ENCODE measurements at places on chromosomes 7 and 10. TPM values are rescaled to one million over a fixed set of nuclear protein-coding genes. Genes with fewer than 3 reads are reported as not detected.
A peak's percentile ranks its signal among the peaks of the same experiment; 100 is the strongest.

The LRRC61 gene
- total RNA-seq = 9.4 TPM

The CCDC146 gene
- total RNA-seq = 25.1 TPM

The LIPN gene
- total RNA-seq = 0.55 TPM

The CCNJ gene
- total RNA-seq = 6.7 TPM

The ZNF282 gene
- total RNA-seq = 24.5 TPM

- no peaks in the 10 kb centered on the region for H3K4me1 ChIP-seq
- no peaks in the 10 kb centered on the region for H3K27me3 ChIP-seq
- no peak overlapping the region for H3K4me3 ChIP-seq
Observed at GRCh38 chr10:67657775-67658174, 38.2 kb downstream of the CTNNA3 start.

DNA sequence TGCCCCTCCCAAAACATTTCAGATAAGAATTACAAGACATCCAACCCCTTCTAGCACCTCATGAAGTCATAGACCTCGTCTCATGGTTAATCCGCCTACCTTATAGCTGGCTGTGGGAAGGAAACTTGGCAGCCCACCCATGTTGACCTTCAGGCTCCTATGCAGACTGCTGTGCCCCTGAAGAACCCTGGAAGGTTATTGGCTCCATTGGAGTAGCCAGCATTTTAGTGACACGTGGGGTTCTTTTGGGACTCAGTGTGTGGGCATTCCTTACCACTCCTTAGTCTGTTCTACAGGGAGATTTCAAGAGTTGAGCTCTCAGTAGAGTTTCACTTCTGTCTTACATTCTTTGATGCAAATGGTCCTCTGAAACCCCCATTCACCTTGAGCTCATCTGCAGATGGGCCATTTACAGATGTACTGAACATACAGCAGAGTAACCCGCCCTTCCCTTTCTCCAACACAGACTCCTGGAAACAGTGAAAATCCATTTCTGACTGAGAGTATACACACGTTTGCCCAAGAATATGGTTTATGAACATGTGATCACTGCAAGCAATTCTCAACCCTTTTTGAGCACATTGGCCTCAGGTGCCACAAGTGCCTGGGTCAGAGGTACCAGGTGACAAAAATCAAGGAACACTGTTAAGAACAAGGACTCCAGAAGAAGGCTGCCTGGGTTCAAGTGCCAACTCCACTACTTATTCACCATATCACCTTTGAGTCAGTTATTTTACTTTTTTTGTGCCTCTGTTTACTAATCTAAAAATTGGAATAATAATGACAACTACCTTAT lies 54.0 kb upstream of the HECW1 start:
- no peak overlapping the region for H3K4me3 ChIP-seq
- H3K27ac ChIP-seq = no peak overlapping the region
- no peak for DNase-seq
- H3K36me3 ChIP-seq = no peaks in the 10 kb centered on the region
- H3K27me3 ChIP-seq = no peaks in the 10 kb centered on the region

GRCh38 chr7:139526578-139527544 lies 3.4 kb downstream of the CLEC2L start:
- no peaks in the 10 kb centered on the region for H3K36me3 ChIP-seq
- peaks cover 8% of the 10 kb centered on the region for H3K27me3 ChIP-seq
- DNase-seq = no peak

GRCh38 chr10:121325490-121326231 lies 272.6 kb downstream of the FGFR2 start:
- DNase-seq = no peak
- H3K27me3 ChIP-seq = no peaks in the 10 kb centered on the region
- no peak overlapping the region for H3K27ac ChIP-seq
- H3K4me3 ChIP-seq = no peak overlapping the region

DNA sequence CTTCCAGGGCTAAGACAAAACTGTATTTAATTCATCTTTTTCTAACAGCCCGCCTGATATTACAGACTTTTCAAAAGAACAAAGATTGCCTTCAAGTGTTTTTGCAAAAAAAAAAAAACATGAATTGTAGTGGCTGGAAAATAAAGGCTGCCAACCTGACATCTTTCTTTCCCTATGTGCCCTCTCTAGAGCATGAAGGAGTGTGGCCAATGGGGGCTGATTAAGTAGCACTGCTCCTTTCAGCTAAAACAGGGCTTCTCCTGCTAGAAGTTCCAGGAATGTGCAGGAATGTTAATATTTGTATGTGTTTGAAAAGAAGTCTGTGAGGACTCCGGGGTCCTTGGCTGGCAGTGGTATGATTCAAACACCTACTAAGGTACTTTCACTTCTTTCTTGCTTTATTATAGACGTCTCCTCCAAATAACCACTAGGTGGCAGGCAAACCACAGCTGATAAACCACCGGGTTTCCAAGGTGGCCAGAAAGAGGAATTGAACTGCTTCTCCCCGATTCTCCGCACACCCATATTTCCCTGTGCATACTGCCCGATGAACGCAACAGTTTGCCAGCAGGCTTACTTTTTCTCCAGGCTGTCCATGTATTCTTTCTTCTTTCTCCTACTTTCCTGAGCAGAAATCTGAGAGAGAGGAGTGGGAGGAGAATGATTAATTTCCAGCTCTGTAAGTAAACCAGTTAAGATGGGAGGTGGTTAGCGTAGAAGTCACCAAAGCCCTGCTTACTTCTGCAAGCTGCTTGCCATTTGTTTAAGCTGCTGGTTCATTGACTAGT lies 56.8 kb upstream of the DGKI start:
- no peaks in the 10 kb centered on the region for H3K27me3 ChIP-seq
- H3K4me1 ChIP-seq = no peaks in the 10 kb centered on the region
- peak; percentile 78 for DNase-seq
- H3K27ac ChIP-seq = no peak overlapping the region

DNA sequence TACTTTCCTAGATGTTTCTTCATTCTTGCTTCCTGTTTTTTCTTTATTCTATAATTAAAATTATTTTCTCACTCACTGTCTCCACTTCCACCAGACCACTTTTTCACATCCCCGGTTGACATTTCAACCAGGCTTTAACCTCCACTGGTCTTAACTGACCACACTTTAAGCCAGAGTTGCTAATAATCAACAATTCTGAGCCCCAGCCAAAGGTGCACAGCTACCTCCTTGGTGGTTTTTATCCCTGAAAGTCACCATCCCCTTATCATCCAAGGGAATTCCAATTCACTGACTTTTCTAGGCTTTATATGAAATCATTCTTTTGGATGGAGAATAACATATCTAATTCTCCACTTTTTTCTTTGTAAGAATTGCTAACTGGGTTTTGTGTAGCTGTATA lies 138.9 kb downstream of the FRMD4A start:
- no peaks in the 10 kb centered on the region for H3K36me3 ChIP-seq
- H3K4me1 ChIP-seq = no peaks in the 10 kb centered on the region
- no peak overlapping the region for H3K4me3 ChIP-seq
- no peaks in the 10 kb centered on the region for H3K27me3 ChIP-seq

- H3K27ac ChIP-seq = no peak overlapping the region
- no peaks in the 10 kb centered on the region for H3K4me1 ChIP-seq
- DNase-seq = peak; percentile 75
- H3K36me3 ChIP-seq = no peaks in the 10 kb centered on the region
Observed at GRCh38 chr7:119270045-119270464, 1002.9 kb upstream of the KCND2 start.

GRCh38 chr7:43538404-43538771 lies 44.5 kb upstream of the STK17A start:
- H3K27me3 ChIP-seq = no peaks in the 10 kb centered on the region
- H3K36me3 ChIP-seq = no peaks in the 10 kb centered on the region
- H3K4me1 ChIP-seq = no peaks in the 10 kb centered on the region

- no peak overlapping the region for H3K27ac ChIP-seq
- DNase-seq = peak; percentile 39
Observed at GRCh38 chr7:124672011-124672410, 93.6 kb downstream of the GPR37 start.

GRCh38 chr10:124538706-124539105 lies 77.1 kb downstream of the LHPP start:
- H3K4me1 ChIP-seq = no peaks in the 10 kb centered on the region
- H3K27me3 ChIP-seq = no peaks in the 10 kb centered on the region
- no peak for DNase-seq
- no peak overlapping the region for H3K27ac ChIP-seq
- no peak overlapping the region for H3K4me3 ChIP-seq

GRCh38 chr10:82811621-82812020 lies 936.6 kb downstream of the NRG3 start:
- H3K27me3 ChIP-seq = no peaks in the 10 kb centered on the region
- no peaks in the 10 kb centered on the region for H3K4me1 ChIP-seq
- H3K36me3 ChIP-seq = no peaks in the 10 kb centered on the region
- no peak for DNase-seq
